ENCODE measurements at places on chromosomes 1 and 21.

- DNase-seq = no peak
Measured at GRCh38 chr1:83967336-83967735, 31.6 kb downstream of the TTLL7 start.

- no peak for DNase-seq
Measured at GRCh38 chr1:40315795-40316594, 1.1 kb downstream of the COL9A2 start.

DNA sequence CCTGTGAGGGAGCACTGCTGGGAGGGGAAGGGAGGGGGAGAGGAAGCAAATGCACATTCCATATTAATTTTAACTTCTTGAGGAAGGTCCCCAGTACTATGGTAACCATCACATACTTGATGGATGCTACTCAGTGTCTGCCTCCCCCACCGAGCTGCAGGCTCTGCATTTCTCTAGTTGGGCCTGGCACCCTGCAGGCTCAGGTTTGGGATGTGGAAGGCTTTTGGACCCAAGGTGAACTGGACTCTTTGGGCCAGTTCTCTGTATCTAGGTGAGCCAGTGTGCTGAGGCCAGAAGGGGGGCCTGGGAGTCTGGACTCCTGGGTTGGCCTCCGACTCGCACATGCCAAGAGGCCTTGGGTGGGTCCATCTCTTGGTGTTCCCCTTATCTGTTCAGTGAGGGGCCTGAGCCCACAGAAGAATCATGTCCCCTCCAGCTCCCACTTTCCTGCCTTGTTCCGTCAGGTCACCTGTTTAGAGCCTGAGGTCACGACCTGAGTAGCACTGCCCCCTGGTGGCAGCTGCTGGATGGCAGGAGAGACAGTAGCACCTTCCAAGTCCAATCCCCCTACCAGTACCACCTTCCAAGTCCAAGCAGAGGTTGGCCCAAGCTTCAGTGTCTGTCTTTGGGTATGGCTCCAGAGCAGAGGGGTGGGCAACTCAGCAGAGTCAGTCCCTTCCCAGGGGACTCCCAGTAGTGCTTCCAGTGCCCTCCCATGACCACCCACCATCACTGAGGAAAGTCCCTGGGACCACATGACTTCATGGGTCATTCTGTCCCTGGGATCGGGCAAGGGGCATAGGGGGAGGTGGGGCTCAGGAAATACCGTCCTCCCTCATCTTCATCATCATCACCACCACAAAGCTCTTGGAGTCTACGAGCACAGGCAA lies 241.8 kb downstream of the TRABD2B start:
- DNase-seq = peak; percentile 35

DNA sequence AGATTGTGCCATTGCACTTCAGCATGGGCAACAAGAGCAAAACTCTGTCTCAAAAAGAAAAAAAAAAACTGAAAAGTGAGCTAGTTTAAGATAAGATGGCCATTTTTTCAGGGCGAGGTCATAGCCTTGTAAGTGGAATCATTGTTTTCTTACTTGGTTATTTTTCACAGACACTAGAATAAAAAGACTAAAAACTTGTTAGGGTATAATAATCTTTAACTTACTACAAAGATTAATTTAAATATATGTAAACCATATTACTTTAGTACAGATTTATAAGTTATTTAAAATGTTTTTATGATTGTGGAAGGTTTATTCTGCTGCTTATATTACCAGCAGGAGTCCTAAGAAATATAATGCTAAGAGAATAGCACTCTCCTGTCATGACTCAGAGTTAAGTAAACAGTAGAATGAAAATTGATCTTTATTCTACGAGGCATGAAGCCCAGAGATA lies 23.5 kb downstream of the ANGPTL1 start:
- peak; percentile 12 for DNase-seq

GRCh38 chr1:75672528-75673393 lies 51.7 kb upstream of the ACADM start:
- DNase-seq = peak; percentile 58

GRCh38 chr1:159699653-159700052 lies 14.7 kb downstream of the CRP start:
- no peak for DNase-seq

- no peak for DNase-seq
Measured at GRCh38 chr21:46048926-46049889, 48.7 kb upstream of the COL6A2 start.

GRCh38 chr1:206957639-206958038 lies 11.4 kb upstream of the PIGR start:
- no peak for DNase-seq

GRCh38 chr21:37257967-37258877 lies 8.9 kb downstream of the VPS26C start:
- peak; percentile 84 for DNase-seq

DNA sequence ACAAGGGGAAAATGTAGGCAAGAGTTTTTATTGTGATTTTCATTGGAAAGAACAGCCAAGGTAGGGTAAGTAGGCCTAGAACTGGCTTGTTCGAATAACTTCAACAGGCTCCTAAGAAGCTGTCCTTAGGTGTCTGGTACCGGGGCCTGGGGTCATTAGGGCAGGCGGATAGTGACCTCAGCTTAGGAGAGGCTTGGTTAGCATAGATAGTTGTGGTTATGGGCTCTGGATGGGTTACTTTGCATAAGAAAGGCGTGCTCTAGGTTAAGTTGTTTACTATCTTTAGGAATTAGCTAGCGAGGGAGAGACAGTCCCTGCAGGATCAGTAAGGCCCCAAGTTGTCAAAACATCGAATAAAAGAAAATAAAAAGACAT lies 20.7 kb upstream of the HPCAL4 start:
- no peak for DNase-seq

DNA sequence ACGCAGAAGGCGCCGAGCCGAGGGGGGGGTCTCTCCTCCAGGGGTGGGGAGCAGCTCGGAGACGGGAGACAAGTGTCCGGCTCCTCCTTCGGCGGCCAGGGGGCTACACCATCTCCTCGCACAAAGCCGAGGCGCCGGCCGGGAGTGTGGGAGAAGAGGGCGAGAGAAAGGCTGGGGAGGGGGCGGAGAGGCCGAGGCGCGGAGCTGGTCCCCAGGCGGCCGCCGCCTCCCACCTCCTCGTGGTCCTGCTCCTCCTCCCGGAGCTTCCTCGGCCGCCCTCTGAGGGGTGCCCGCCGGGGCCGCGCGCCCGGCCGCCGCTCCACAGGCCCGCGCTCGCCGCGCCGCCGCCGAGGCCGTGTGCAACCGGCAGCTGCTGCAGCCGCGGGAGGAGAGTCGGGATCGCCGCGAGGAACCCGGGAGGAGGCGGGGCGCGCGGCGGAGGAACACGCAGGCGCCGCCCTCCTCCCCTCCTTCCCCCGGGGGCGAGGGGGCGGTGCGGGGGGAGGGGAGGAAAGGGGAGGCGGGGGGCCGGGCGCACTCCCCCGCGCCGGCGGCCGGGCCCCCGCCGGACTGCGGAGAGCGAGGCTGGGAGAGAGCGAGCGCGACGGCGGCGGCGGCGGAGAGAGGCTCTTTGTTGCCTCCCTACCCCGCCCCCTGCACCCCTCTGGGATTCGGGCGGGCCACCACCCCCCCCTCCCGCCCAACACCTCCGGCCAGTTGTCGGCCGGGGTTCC lies at the start of gene ENAH:
Gene ENAH (minus strand): TSS at position 395 of the 734 bp plus-strand sequence. CDS start 433 bp downstream, outside the sequence.
- DNase-seq = peak; percentile 49

DNA sequence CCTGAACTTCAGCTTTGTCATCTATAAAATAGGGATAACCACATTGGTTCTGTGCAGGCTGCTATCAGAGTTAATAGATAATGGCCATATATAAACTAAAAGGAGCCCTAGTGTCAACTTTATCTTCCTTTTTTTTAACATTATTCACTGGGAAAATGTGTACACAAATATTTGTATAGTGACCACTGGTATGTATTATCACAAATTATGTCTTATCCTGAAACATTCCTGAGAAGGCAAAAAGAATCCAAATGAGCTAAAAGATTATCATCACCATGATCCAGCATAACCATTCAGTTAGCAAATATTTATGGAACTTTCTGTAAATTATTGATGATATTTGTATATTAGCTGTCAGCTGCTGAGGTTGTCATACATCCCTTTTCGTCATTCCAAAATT lies 16.6 kb downstream of the ANGPTL3 start:
- peak; percentile 45 for DNase-seq

DNA sequence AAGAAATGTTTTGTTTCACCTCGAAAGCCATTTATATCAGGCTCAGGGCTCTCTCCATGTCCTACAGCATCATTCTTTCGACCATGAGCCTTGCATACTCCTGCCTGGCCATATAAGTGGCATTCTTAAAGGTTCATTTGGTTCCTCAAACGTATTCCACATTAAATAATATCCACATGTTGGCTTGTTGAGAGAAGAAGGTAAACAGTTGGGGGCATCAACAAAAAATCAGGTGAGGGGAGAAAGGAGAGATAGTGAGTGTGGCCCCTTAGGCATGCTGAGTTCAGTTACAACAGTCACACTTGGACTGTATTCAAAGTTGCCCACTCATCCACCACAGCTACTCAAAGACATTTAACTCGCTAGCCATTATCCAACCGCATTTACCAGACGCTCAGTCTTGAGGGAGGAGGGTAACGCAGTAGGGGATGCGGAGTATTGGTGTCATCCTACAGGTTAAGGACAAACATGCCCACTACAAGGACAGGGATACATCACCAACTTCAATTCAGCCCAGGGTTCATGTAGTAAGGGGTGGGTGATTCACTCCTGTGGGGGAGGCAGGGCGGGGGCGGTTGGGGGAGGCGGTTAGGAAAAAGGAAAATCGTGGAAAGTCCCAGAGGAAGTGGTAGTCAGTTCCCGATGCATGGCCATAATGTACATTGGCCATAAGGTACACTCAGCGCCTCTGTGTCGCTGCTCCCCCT lies 1.4 kb downstream of the ZNF697 start:
- DNase-seq = no peak
